ENCODE measurements at places on chromosomes 2 and 18.

DNA sequence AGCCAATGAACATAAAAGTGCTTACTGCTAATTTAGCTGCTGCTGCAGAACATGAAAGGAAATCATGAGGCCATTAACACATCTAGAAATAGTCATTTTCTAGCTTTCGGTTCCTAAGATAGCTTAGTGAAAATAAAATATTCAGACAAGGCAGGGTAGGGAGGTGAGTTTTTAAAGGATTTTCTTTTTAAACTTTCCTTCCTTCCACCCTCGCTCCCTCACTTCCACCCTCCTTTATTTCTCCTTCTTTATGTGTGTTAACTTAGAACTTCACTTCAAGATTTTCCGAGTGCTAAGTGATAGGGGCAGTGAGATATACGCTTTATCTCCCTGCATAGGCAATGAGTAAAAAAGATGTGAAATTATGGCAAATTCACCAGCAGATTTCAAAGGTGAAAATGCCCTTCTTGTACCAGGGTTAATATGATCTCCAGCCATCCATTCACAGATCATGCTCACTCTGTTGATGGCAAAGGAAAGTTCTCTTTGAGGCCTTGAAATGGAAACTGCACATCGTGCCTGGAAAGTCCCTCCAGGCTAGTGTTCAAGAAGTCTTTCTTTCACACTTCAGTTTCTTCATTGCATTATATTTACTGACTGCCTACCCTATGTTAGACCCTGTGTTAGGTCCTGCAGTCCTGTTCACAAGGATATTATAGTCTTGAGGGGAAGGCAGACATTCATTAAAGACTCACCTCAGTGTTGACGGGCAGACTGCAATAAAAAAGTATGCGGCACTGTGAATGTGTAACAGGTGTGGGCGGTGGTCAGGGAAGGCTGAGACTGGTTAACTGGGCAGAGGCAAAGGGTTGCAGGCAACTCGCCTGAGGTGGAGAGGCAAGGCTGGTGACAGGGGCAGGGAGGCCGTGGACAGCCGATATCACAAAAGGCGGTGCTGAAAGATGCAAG lies 200.8 kb downstream of the PLCL1 start:
- no peak for DNase-seq

- DNase-seq: no peak
Observed at GRCh38 chr2:164523726-164524125, 97.6 kb downstream of the GRB14 start.

DNA sequence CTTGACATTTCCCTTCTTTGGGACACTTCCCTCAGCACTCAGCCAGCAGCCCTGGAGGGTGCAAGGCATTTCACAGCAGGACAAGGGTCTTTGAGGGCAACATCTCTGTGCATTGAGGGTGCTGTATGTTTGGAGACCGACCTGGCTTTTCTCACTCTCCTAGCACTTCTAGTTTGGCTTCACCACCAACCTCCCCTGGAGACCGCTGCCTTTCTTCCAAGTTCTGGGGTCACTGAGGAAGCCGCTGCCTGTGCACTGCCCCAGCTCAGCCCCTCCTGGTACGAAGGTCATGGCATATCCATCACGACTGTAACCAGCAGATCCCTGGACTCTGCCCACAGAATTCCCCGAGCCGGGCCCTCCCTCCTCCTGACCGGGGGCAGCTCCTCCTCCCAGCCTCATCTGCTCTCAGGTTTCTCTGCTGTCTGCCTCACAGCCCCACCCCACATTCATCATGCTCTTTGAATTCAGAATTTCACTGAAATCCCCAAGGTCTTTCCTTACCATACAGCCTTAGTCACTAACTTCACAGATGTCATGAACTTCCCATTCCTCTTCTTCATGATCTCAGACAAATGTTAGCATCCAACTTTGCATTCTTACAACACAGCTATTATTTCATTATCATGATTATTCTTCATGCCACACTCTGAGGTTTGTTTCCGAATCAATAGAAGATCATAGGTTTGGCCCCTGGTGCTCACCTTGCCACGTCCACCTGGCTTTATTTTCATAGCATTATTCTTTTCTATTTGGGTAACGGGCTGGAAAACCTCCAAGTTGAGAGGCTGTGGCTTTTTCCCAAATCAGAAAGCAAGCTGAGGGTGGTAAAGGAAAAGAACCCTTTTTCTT lies 113.0 kb upstream of the COPS8 start:
- DNase-seq: peak; percentile 28

DNA sequence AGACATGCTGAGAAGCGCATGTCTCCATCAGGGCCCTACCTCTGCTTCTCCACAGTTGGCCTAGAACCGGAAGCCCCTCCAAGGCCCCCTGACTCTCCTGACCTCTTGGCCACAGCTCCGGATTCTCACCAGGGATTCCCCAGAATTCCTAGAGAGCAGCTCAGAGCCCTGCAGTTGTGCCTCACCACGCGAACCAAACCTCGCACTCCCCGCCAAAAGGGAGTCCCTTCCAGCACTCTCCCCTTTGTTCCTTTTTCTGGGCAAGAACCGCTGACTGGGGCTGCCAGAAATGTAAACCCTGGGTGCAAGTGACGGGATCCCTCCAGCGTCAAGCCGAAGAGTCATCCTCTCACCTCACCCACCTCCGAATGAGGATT lies 36.7 kb downstream of the AFF3 start:
- DNase-seq: no peak

DNA sequence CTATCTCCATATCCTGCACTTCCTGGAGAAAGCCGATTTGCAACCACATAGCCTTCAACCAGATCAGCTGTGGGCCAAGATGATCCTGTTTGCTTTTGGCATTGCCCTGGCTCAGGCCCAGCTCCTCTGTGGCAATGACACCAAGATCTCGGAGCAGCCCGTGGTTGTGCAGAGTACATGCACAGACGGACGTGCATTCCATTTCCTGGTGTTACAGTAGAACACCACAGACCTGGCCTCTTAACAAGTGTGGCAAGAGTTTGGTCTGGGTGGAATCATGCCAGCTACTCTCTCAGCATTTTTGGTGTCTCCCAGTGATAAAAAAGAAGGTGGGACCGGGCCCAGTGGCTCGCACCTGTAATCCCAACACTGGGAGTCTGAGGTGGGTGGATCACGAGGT lies 20.0 kb downstream of the MALT1 start:
- peak; percentile 2 for DNase-seq

DNA sequence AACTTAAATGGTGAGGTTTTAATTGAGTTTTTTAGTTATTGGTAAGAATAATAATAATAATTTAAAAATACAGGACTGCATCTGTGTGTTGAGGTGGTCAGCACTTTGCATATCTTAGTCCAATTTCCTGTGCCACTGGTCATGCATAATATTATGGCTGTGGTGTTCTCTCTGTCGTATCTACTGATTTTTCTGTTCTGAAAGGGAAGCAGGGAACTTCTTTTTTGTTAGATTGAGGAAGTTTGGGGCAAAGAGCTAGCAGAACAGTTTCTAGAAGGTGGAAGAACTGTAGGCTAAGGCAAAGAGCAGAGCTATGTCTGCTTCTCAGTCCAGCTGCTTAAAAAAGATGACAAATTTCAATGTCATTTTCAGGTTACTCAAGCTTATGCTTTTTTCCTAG lies 74.3 kb downstream of the XRCC5 start:
- peak; percentile 82 for DNase-seq

GRCh38 chr2:172864182-172864581 lies 128.5 kb downstream of the RAPGEF4 start:
- DNase-seq: peak; percentile 28

GRCh38 chr2:28108143-28108542 lies 217.6 kb downstream of the BABAM2 start:
- no peak for DNase-seq

DNA sequence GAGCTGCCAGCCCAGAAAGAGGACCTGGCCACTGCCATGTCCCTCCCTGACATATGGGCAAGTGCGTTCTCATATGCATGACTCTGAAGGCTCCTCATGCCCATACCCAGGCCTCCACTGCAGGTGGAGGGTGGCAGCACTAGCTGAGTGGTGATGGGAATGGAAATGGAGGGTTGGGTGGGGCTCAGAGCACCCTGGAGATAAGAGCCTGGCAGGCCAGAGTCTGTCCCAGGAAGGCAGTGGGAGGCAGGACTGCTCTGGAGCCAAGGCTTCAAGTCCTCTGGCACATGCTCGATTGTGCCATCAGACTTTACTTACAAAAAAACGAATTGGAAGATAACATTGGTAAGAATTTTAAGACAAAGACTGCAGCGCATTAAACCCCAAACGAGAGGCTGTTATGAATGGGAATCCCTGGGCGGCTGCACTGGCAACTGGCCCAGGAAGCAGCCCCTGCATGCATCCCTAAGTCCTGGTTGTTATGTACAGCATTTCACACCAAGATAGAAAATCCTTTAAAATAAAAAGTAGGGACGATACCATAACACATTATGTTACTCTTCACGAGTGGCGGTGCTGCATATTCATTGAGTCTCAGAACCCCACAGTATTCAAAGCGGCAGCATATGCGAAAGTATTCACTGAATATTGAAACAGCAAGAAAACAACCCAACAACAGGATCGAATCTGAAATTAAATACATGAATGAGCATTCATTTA lies 81.7 kb upstream of the FAM98A start:
- DNase-seq: no peak

All from MV-4-11 (cell line).